Stimulated activated naive CD4-positive, alpha-beta T cell (primary cell): ENCODE measurements at places on chromosomes 7 and 10.

DNA sequence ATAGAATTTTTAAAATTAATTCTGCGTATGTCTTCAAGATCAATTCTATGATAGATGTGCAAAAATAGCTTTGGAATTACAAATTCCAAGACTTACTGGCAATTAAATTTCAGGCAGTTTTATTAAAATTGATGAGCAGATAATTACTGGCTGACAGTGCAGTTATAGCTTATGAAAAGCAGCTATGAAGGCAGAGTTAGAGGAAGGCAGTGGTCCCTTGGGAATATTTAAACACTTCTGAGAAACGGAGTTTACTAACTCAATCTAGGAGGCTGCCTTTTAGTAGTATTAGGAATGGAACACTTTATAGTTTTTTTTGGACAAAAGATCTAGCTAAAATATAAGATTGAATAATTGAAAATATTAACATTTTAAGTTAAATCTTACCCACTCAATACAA, 70.8 kb downstream of the CFTR start:
- DNase-seq = no peak

- DNase-seq = no peak
These were observed 75.2 kb downstream of the CLEC2L start for GRCh38 chr7:139598642-139599041.

GRCh38 chr7:2175514-2175913, 57.2 kb downstream of the MAD1L1 start:
- DNase-seq = no peak

- no peak for DNase-seq
These were observed 2.4 kb downstream of the ALOX5 start for GRCh38 chr10:45376371-45376801.

DNA sequence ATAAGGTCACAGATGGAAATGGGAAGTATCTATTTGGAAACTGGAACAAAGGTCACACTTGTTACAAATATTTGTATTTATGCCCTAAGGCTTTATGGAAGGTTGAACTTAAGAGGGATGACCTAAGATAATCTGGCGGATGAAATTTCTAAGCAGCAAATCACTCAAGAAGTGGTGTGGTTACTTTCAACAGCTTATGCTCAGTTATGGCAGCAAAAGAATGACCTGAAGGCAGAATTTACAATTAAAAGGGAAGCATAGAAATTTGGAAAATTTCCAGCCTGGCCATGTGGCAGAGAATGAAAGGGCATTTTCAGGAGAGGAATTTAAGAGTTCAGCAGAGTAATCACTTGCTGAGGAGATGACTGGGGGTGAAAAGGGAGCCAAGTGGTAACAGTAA, 95.8 kb upstream of the TNS3 start:
- DNase-seq = no peak

- no peak for DNase-seq
These were observed 68.3 kb downstream of the GATA3 start for GRCh38 chr10:8122611-8123369.

DNA sequence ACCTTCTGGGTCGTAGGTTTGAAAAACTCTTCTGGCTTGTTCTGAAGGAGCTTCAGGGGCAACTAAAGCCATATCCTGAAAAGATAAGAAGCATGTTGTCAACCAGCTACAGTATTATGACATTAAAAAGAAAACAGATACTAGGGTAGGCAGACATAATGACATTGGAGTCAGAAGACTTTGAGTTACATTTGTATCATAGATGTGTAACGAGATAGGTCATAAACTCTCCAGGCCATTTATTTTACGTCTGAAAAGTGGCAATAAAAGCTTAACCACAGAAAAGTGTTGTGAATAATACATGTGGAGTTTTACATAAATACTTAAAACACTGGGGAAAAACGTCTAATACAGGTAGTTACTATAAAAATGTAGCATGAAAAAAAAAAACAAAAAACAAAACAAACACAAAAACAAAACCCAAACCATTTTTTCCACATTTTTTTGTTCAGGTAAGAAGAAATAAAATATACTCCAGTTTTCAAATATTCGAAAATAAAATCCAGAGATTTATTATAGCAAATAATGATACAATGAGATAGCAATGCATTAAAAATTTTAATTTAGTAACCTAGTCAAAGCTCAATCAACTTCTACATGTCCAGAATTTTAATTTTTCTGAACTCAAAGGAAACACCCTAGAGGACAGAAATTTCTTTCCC, 64.1 kb downstream of the MINDY3 start:
- no peak for DNase-seq

GRCh38 chr7:130071701-130072622, 1.6 kb downstream of the KLHDC10 start:
- DNase-seq = peak; percentile 67

GRCh38 chr7:114981323-114981722, 59.4 kb downstream of the MDFIC start:
- no peak for DNase-seq

- DNase-seq = no peak
These were observed 1.7 kb downstream of the CACNA2D1 start for GRCh38 chr7:82441669-82442478.

GRCh38 chr7:136874393-136875032, 6.1 kb downstream of the CHRM2 start:
- DNase-seq = no peak
